ENCODE measurements at places on chromosomes 3 and 15.

DNA sequence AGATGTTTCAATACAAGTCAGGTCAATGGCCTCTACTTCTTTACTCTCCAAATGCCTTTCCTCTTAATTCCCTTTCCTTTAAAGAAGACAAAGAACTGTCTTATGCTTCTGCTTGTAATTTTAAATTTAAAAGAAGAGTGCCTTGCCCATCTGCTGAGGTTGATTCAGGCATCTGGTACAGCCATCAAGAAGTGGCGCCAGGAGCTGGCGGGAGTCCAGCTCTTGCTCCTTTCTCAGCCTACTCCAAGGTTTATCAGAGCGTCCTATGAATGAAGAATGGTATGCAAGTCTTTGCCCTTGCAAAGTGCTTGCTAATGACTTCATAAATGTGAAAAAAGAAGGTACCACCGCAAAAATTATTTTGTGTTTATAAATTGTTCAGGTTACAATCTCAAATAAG is 294.6 kb upstream of the TGFBR2 start:
- no peak for DNase-seq

DNA sequence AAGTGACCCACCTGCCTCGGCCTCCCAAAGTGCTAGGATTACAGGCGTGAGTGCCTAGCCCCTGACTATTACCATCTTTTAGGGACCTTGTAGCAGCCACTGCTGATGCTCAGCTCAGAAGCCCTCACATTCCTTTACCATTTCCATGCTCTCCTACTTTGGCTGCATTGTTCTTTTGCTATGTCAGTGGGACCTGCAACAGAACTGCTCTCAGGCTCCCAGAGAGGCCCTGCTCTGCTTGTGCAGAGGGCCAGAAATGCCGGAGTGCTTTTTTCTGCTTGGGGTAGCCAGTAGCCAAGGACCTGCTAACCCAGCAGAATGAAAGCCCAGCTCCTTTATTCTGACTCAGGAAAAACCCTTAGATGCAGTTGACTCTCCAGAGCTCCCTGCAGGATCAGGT is 18.3 kb upstream of the PROK2 start:
- DNase-seq: no peak

DNA sequence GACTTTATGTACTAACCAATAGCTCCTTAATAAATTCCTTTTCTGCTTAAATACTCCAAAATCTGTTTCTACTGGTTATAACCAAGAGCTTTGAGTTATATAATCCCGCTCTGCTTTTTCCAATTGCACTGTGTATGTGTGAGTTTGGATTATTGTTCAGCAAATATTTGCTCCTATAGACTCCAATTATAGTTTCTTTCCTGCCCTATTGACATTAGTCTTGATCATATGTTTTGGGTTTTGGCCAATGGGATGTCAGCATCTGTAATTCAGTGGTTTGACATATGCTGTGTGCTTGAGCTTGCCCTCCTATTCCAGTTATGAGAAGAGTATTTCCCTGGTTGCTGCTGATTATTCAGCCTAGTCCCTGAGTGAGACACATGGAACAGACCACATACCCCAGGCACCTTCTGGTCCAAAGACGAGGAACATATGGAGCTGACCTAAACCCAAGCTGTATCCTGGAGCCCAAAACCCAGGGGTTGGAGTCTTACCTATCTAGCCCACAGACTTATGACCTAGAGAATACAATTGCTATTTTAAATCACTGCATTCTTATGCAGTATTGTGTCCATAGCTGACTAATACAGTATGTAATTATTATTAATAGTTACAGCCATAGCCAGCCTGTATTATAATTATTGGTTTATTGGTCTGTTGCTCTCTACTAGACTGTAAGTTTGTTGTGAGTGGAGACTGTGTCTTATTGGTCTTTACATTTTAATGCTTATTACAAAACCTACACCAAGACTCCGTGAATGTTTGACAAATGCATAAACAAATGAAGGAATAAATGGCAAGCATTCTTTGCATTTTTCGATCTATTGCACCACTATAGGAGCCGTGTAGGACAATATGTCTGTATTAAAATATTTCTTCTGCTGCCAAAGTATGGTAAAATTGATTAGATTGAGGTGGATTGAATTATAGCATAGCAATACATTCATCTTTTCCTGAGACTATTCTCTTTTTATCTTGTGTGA is 11.7 kb upstream of the ZNF280D start:
- DNase-seq: no peak

- no peak for DNase-seq
Measured at GRCh38 chr3:169923189-169923588, 11.8 kb downstream of the SAMD7 start.

DNA sequence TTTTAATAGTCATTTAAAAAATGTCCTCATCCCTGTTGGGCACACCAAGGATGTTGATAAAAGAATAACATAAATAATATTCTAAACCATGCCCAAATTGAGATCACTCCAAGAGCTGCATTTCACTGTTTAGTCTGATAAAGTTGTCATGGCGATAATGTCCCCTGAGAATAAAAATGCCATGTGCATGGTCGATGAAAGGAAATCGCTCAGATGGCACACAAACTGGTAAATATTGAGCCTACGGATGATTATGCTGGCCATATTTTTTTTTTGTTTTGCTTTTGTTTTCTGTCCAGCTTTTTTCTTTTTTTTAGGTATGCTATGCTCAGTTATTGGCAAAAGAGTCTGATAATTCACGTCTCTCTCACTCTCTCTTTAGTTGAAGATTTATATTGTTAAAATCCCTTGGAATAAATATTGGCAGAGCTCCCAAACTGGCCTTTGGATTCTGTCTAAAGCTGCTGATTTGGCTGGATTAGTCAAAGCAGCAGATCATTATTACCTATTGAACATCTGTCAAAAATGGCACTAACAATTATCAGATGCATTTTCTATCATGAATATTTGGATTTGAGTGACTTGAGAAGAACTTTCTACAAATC is 643.8 kb downstream of the SQOR start:
- DNase-seq: no peak
